Mesothelial cell of epicardium (in vitro differentiated cells): ENCODE measurements at places on chromosomes 6 and 20.
A peak's percentile ranks its signal among the peaks of the same experiment; 100 is the strongest.

DNA sequence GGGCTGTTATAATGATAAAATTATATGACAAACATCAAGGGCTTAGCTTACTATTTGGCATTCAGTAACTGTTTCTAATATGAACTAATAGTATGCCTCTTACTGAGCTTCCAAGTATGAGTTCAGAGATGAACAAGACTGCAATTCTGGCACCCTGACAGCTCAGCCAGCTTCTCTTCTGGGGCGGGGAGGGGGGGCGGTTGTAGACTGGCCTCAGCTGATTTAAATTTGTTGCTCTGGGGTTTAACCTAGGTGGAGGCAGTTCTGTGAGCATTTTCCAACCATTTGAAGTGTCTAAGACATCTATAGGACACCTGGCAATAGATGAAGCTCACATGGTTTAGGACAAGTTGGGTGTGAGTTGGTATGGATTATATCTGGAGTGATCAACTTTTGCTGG, 401.9 kb downstream of the QKI start:
- no peaks in the 10 kb centered on the region for H3K36me3 ChIP-seq
- H3K4me1 ChIP-seq = peaks cover 11% of the 10 kb centered on the region
- no peak for DNase-seq
- no peak overlapping the region for H3K27ac ChIP-seq
- no peaks in the 10 kb centered on the region for H3K27me3 ChIP-seq

DNA sequence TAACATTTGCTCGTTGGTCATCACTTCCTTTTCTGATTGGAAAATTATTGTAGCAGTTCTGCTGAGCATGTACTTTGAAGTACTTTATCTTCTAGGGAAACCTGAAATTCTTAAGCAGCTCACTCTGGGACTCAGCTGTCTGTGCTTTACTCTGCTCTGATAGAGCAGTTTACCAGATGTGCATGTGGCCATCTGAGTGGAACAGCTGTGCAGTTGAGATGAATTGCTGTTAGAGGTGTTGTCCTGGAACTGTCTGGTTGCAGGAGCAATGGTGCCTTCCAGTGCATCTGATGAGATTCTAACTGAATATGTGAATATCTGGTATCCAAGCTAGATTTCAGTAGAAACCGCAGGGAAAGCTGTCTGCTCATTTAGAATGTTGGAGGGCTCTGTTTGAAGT, 27.2 kb downstream of the PANK2 start:
- peaks cover 43% of the 10 kb centered on the region for H3K36me3 ChIP-seq
- H3K27me3 ChIP-seq = no peaks in the 10 kb centered on the region
- no peak for DNase-seq
- no peak overlapping the region for H3K27ac ChIP-seq

DNA sequence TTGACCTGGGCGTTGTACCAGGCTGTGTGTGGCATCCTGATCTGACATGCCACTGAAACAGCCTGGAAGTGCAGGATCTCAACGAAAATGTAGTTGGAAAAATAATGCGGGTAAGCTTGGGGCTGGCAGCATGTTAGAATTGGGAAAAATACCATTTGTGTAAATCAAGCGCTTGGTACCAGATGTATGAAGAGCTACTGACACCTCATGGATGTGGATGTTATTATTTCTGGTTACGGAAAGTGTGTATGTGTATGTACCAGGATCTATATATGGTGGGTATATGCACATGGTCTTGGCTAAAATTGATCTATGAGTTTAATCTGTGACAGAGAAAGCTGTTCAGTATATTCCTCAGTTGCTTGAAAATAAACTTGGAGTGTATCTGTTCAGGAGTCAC, 22.7 kb downstream of the HIVEP1 start:
- no peaks in the 10 kb centered on the region for H3K27me3 ChIP-seq
- no peak overlapping the region for H3K4me3 ChIP-seq
- peaks cover 39% of the 10 kb centered on the region for H3K4me1 ChIP-seq
- peak overlapping the region; percentile 92 for H3K27ac ChIP-seq
- DNase-seq = no peak
- peaks cover 28% of the 10 kb centered on the region for H3K36me3 ChIP-seq

GRCh38 chr20:64244281-64244805, 11.2 kb upstream of the PCMTD2 start:
- no peak overlapping the region for H3K4me3 ChIP-seq
- H3K36me3 ChIP-seq = no peaks in the 10 kb centered on the region
- no peak overlapping the region for H3K27ac ChIP-seq
- no peak for DNase-seq
- no peaks in the 10 kb centered on the region for H3K4me1 ChIP-seq

GRCh38 chr6:34836008-34836407, 44.1 kb downstream of the BLTP3A start:
- H3K36me3 ChIP-seq = peaks cover 29% of the 10 kb centered on the region
- H3K4me1 ChIP-seq = no peaks in the 10 kb centered on the region
- DNase-seq = no peak
- H3K4me3 ChIP-seq = no peak overlapping the region

- H3K4me3 ChIP-seq = peak overlapping the region; percentile 82
- H3K4me1 ChIP-seq = peaks cover 12% of the 10 kb centered on the region
- no peaks in the 10 kb centered on the region for H3K27me3 ChIP-seq
- H3K36me3 ChIP-seq = no peaks in the 10 kb centered on the region
- H3K27ac ChIP-seq = peak overlapping the region; percentile 90
Measured at GRCh38 chr6:28944412-28944865, 20.7 kb upstream of the TRIM27 start.

GRCh38 chr20:53974785-53975555, 95.4 kb downstream of the BCAS1 start:
- no peak overlapping the region for H3K27ac ChIP-seq
- H3K27me3 ChIP-seq = peaks cover 2% of the 10 kb centered on the region
- H3K4me1 ChIP-seq = peaks cover 8% of the 10 kb centered on the region
- H3K36me3 ChIP-seq = no peaks in the 10 kb centered on the region
- DNase-seq = no peak

- H3K27me3 ChIP-seq = peaks cover 42% of the 10 kb centered on the region
- H3K4me1 ChIP-seq = peaks cover 58% of the 10 kb centered on the region
- no peak overlapping the region for H3K4me3 ChIP-seq
- H3K27ac ChIP-seq = no peak overlapping the region
- no peak for DNase-seq
- no peaks in the 10 kb centered on the region for H3K36me3 ChIP-seq
Measured at GRCh38 chr20:58137651-58138265, 90.7 kb downstream of the ANKRD60 start.

DNA sequence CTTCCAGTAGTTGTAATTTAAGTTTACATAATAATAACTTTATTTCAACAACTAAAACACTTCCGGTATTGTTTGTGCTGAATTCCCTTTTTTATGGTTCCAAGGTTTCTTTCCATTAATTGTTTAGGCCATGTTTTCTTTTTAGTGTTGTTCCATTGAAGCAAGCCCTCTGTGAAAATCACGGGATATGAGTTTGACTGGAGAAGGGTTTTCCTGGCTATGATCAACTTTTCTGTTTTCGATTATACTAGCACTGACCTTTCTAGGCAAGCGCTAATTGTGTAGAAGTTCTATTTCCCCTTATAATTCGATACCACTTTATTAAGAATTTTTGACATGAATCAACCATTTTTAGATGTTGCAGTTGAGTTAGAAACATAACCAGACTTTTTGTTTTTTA, 2.4 kb downstream of the LAMA2 start:
- peak overlapping the region; percentile 55 for H3K27ac ChIP-seq
- H3K27me3 ChIP-seq = no peaks in the 10 kb centered on the region
- no peaks in the 10 kb centered on the region for H3K36me3 ChIP-seq
- peaks cover 33% of the 10 kb centered on the region for H3K4me1 ChIP-seq
- no peak for DNase-seq
- H3K4me3 ChIP-seq = peak overlapping the region; percentile 53

- H3K36me3 ChIP-seq = no peaks in the 10 kb centered on the region
- no peak overlapping the region for H3K27ac ChIP-seq
- no peaks in the 10 kb centered on the region for H3K27me3 ChIP-seq
- H3K4me3 ChIP-seq = no peak overlapping the region
Measured at GRCh38 chr6:81517455-81517854, 235.0 kb downstream of the TENT5A start.

DNA sequence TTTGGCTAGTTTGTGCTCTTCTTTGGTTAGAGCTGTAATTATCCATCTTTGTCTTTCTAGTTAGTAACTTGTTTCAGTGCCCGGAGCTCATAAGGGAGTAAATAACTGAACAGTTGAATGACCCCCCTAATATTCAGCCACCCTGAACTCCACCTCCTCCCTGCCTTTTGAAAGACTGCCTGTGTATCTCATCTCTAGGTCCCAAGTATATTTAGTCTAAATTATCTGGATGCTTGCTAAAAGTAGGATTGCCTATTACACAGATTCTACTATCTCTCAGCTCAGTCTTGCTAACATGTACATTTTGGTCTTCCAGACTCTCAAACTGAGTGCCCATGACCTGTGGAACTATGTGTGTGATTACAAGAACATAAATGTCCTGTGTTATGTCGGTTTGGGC, 145.9 kb downstream of the GJA1 start:
- no peak for DNase-seq
- no peaks in the 10 kb centered on the region for H3K36me3 ChIP-seq
- no peak overlapping the region for H3K4me3 ChIP-seq
- peaks cover 13% of the 10 kb centered on the region for H3K4me1 ChIP-seq

DNA sequence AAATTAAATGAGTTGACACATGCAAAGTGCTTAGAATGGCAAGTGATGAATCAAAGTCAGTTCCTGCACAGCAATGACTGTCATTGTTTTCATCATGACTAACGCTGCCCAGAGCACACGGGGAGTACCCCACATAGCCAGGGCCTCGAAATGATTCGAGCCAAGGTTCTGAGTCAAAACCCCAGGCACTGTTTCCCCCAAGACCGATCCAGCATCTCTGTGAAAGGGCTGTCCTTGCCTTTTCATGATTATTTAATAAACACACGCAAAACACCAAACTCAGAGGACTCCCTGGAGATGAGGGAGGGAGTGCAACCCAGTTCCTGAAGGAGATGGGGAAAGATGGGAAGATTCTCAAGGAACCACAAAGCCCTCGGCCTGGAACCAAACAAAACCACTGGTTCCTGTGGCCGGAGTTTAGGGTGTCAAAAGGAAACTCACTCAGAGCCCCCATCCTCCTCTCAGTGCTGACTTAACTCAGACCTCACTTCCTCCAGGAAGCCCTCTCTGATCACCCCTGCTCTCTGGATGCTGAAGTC, 3.8 kb downstream of the PREX1 start:
- H3K27me3 ChIP-seq = peaks cover 58% of the 10 kb centered on the region
- no peak overlapping the region for H3K4me3 ChIP-seq
- peaks cover 33% of the 10 kb centered on the region for H3K4me1 ChIP-seq
- DNase-seq = no peak

GRCh38 chr20:44526129-44526528, 4.3 kb upstream of the SERINC3 start:
- no peaks in the 10 kb centered on the region for H3K36me3 ChIP-seq
- peaks cover 51% of the 10 kb centered on the region for H3K4me1 ChIP-seq
- no peak overlapping the region for H3K27ac ChIP-seq
- H3K4me3 ChIP-seq = no peak overlapping the region
- DNase-seq = no peak
- no peaks in the 10 kb centered on the region for H3K27me3 ChIP-seq

- no peak overlapping the region for H3K27ac ChIP-seq
- H3K27me3 ChIP-seq = no peaks in the 10 kb centered on the region
- no peak for DNase-seq
- no peaks in the 10 kb centered on the region for H3K4me1 ChIP-seq
Measured at GRCh38 chr6:141346535-141346934, 786.2 kb upstream of the GJE1 start.

DNA sequence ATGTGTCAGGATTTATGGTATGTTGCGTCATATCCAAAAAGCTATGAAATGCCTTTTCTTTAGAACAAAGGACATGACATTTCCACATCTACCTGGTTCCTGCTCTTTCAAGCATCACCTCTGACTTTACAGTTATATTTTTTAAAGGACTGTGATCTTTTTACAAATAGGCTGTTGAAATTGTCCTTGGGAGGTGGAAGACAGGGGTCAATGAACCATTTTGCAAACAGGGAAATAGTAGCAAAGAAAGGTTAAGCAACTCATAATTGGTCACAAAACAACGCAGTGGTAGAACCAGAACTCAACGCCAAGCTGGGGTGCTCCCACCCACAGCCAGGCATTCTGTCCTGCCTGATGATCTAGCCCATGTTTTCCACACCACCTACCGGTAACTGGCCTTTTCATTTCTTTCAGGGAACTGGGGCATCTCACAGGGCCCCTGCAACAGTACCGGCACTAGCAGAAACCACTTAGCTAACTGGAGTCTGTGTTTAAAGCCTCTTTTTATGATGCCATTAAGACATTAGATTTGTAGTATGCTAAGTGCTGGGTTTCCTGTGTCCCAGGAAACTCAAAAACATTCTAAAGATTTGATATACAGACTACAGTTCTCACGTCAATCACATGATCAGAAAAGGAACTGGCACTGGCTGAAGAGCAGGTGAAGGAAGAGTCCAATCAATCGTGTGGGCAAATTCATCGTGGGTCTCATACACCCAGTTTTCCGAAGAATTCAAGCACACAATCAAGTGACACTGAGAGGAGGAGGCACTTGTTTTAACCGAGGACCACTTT, 13.9 kb downstream of the ZNF217 start:
- peak overlapping the region; percentile 33 for H3K27ac ChIP-seq
- DNase-seq = no peak
- H3K36me3 ChIP-seq = peaks cover 40% of the 10 kb centered on the region
- peaks cover 38% of the 10 kb centered on the region for H3K4me1 ChIP-seq

- no peak overlapping the region for H3K27ac ChIP-seq
- H3K4me3 ChIP-seq = no peak overlapping the region
- no peaks in the 10 kb centered on the region for H3K4me1 ChIP-seq
- peaks cover 1% of the 10 kb centered on the region for H3K36me3 ChIP-seq
- H3K27me3 ChIP-seq = peaks cover 13% of the 10 kb centered on the region
- no peak for DNase-seq
Measured at GRCh38 chr6:14088600-14089192, 28.9 kb upstream of the CD83 start.

- peaks cover 5% of the 10 kb centered on the region for H3K36me3 ChIP-seq
- no peak overlapping the region for H3K4me3 ChIP-seq
- no peaks in the 10 kb centered on the region for H3K4me1 ChIP-seq
- H3K27ac ChIP-seq = no peak overlapping the region
- no peak for DNase-seq
Measured at GRCh38 chr6:151904631-151905030, 97.1 kb downstream of the ESR1 start.

DNA sequence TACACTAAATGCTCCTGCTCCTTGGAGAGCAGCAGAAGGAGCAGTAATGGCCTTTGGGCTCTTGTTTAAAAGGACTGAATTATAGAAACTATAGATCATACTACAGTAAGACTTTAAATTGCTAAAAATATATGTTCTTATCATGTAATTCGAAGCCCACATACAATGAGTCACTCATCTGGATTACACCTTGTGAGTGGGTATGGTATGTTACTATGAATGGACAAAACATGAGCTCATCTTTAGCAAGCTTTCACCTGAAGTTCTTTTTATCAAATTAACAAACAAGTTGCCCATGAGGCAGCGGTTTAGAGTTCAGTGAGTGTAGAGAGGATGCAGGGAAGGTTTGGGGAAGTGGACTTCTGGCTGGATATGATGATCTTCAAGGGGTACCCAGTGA, 114.4 kb upstream of the CCN2 start:
- peaks cover 9% of the 10 kb centered on the region for H3K4me1 ChIP-seq
- no peaks in the 10 kb centered on the region for H3K27me3 ChIP-seq
- no peak for DNase-seq
- no peak overlapping the region for H3K27ac ChIP-seq

GRCh38 chr6:122339661-122340060, 59.8 kb upstream of the HSF2 start:
- H3K4me3 ChIP-seq = no peak overlapping the region
- no peaks in the 10 kb centered on the region for H3K4me1 ChIP-seq
- no peaks in the 10 kb centered on the region for H3K36me3 ChIP-seq
- DNase-seq = no peak
- H3K27ac ChIP-seq = no peak overlapping the region
